ENCODE measurements at places on chromosomes 12 and 14.

DNA sequence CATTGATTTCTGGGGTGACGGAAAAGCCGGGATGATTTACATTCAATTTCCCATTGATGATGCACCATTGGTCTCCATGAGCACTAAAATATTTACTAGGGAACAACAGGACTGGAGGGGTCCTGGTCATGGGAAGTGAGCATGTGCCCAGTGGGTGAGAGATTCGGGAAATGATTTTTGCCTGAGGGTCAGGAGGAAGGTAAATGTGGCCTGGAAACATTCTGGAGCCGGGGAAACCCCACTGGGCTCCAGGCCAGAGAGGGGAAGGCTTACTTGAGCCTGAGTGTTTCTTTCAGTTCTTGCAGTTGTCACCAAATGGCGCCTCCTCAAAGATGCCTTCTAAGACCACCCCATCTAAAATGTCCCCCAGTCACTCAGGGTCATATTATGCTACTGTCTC lies 532.3 kb upstream of the TBX3 start:
- no peak for DNase-seq

DNA sequence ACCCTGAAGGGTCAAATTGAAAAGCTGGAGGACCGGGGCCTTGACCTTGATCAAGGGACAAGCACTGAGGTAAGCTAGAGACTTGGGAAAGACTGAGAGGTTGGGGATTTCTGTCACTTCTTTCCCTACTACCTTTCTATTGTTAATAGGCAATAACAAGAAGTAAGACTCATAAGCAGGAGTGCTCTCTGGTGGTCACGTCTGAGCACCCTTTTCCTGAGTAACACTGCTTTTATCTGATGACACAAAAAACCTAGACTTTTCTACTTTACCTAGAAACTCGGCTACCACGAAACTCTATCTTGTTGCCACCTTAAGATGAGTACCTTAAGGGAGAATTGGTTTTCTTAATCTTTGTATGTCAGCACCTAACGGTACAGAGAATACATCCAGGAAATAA lies 35.5 kb upstream of the PPFIBP1 start:
- DNase-seq, result no peak

DNA sequence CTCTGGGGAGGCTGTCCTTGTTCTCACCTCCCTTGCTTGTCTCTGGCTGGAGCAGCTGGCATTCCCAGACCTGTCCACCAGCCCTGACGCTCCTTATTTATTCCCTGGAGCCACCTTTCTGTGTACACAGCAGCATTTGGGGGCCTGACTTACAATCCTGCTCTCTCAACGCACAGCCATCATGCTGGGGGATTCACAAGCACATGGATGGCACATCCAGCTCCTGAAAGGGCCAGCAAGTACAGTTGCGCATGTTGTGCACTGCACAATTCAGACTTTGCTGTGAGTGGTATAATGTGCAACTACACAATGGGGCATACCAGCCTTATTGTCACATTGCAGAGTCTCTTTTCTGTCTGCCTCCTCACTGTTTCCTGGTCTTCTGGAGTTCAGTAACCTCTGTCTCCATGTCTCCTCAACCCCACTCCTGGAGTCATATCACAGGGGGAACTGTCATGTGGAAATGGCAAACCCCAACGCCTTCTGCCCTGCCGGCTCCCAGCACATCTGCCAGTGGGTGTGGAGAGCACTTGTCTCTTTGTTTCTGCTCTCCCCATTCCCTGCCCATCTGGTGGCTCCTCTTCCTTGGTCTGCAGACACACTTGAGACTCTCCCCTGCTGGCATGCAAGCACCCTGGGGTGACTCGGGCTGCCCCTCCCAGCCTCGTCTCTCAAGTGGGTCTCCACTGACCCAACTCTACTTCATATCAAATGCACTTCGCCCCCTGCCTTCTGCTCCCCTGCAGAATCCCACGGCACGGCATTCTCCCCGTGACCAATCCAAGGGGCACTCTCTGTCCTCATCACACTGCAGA lies 41.2 kb upstream of the MEG3 start:
- no peak for DNase-seq

DNA sequence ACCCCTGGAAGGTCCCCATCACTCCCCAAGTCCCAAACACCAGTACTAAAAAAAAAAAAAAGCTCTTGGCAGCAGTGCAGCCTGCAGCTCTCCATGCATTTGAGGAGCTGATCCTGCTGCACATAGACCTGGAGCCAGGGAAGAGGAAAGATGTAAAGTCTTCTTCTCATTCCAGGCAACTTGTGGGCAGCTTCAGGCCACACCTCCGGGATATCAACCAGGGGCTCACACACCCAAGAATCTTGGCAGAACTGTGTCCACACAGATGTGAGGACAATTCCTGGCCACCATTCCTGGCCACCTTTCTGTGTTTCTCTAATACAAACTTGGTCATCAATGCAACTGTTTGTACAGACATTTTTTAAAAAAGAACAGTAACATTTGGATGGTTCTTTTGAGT lies 72.7 kb downstream of the TMEM132C start:
- DNase-seq, result no peak

- no peak for DNase-seq
Observed at GRCh38 chr14:61226015-61226654, 55.0 kb downstream of the TMEM30B start.

DNA sequence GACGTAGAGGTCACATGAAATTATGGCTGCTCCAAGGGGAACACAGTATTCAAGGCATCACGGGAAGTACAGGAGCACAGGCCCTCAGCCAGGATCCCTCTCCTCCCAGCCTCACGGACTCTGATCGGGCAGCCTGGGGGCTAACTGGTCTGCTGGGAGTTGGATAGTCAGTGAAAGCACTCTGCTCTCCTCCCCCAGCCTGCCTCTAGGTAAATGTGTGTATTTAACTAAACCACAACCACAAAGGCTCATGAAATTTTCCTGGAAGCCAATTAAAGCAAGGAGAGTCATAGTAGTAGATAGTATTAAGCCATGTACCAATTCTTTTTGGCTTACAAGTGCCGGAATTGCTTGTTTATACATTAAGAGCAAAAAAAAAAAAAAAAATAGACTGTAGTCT lies 254.3 kb downstream of the MSRB3 start:
- no peak for DNase-seq

- no peak for DNase-seq
Observed at GRCh38 chr12:6342140-6342889, 439 bp upstream of the TNFRSF1A start.

DNA sequence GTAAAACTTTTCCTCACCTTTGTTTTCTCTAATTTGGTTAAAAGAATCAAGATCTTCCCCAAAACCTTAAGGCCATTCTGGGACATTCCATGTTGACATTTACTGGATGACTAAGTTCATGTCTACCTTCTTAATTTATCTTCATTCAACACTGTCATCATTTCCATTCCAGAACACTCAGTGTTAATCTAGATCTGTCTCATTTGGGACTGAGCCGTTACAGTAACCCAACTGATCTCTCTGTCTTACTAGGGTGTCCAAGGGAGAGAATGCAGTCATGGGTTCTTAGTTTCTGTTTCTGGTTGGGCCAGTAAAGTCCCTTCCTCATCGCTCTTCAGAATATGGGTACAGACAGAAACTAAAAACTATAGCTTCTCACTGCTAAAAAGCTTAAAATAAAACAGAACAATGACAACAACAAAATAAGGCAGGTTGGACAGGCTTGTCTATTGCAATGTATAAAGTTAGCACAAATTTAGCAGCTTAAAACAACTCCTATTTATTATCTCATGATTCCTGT lies 144.8 kb downstream of the ASCL1 start:
- no peak for DNase-seq

DNA sequence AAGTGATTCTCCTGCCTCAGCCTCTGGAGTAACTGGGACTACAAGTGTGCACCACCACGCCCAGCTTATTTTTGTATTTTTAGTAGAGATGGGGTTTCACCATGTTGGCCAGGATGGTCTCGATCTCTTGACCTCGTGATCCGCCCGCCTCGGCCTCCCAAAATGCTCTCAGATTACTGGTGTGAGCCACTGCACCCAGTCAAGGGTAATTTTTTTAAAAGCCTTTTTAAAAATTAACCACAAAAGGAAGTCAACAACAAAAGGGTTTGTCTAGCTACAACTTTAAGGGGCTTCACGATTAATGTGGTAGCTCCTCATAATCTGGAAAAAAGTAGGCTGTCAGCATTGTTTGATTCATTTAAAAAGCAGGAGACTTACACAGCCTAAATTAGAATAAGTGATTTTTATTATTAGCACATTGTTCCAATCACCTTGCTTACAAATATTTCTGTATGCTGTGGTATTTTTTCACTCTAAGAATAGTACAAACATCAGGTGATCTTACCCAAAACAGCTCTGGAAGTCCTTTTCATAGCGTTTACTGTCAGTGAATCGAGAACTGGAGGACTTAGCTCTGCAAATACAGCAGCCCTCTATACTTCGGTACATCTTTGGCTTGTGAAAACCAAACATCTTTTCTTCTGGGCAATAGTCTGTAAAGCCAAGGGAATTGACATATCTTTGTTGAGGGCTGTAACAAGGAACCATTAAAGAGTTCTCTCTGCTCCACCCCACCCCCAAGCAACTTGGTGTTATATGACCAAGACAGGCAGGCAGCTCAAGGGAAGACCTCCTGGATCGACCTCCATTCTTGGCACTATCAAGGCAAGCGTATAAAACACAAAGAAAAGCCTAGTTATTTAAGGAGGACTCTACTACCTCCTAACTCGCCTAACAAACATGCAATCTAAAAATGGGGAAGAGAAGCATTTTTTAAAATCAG lies 28.1 kb downstream of the SINHCAF start:
- no peak for DNase-seq

- no peak for DNase-seq
Observed at GRCh38 chr12:128792398-128792797, 31.4 kb downstream of the SLC15A4 start.

- DNase-seq, result peak; percentile 17
Observed at GRCh38 chr14:72781561-72782508, 112.1 kb downstream of the DPF3 start.

DNA sequence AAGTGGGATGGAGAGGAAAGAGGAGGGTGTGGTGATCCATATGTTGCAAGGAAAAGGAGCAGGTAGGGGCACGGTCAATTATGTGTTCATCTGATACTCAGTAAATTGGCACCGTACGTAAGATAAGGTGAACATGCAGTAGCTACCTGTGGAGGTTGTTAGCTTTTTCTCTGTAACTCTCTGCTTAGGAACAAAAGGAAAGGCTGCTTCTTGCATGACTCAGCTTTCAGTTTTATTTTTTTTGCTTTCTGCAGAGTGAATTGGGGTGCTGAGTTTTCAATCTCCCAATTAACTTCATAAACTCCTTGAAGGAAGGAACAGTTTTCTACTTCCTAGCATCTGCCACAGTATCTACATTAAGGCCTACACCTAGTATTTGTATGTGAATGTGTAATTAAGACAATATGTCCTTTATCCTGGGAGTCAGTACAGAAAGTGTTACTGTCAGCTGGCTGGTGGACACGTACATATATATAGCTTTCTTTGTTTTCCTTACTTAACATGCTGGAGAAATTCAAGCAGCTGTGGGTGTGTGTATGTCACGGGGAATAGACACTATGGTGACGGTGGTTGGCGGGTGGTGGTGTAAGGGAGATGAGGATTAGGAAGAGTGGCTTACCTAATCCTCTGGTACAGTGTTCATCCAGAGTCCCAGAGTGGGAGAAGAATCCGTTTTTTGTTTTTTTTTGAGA lies 40.1 kb upstream of the WNK1 start:
- no peak for DNase-seq

DNA sequence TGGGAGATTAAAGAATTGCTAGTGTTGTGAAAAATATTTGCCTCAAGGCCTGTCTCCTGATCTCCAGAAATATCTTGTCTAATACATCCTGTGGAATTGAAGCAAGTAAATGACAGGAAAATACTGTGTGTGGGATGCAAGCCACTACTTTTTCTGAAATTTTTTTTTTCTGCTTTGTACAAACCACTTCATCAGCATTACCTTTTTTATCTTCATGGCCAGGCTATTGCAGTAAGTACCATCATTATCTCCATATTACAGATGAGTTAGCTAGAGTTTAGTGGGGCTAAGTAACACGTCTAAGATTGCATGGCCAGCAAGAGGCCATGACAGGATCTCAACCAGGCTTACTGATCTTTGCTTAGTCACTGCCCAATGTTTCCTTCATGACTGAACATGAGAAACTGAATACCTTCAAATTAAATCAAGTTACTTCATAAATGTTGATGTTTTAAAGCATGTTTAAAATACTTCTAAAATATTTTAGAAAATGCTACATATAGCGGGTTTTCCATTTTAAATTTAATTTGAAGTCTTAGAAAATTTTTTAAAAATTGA lies 273.7 kb downstream of the SLC6A15 start:
- DNase-seq, result no peak

GRCh38 chr12:9779209-9779608 lies 18.5 kb upstream of the CD69 start:
- no peak for DNase-seq

- no peak for DNase-seq
Observed at GRCh38 chr14:106547735-106548434, 1021.5 kb downstream of the TMEM121 start.

DNA sequence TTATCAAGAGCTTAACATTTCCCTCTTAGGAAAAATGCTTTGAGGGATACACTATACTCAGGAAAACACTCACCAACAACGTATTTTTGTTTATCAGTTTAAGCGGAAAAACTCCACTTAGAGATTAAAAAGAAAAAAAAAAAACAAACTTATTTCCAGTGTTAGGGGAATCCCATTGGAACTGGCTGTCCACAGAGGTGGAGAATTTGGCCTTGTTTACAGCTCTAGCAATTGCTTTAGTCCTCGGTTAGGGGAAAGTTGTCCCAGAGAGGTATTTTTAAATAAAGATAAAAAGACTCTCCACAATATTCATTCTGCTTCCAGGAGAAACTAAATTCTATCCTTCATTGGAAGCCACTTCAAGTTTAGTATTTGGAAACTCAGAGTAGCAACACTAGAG lies 21.6 kb upstream of the BMP4 start:
- no peak for DNase-seq

GRCh38 chr12:118850244-118850825 lies 131.0 kb upstream of the SRRM4 start:
- DNase-seq, result no peak

- DNase-seq, result no peak
Observed at GRCh38 chr14:90757452-90757851, 58.8 kb downstream of the TTC7B start.

DNA sequence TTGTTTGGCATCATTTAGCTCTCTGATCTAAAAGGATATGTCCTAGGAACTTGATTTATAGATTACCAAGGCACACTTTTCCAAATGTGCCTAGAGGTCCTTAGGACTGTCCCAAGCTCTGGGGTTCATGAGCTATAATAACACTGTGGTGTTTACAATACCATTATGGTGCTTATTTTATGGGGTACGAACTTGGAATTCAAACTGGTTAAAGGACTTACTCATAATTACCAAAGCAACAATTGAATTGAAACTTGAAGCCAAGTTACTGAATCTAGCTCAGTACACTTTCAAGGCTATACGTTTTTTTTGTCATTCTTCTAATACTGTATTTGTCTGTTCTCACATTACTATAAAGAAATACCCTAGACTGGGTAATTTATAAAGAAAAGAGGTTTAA lies 9.6 kb upstream of the TEP1 start:
- no peak for DNase-seq

- no peak for DNase-seq
Observed at GRCh38 chr12:110972866-110973265, 52.5 kb upstream of the MYL2 start.

Data from smooth muscle cell of the brain vasculature (primary cell).